ENCODE measurements at places on chromosomes 3 and 15. TPM values are rescaled to one million over a fixed set of nuclear protein-coding genes. Genes with fewer than 3 reads are reported as not detected.

The GOLGA8R gene
- total RNA-seq = 0.27 TPM

The CMTM7 gene
- 30.5 TPM for total RNA-seq

The GUCA1C gene
- total RNA-seq = not detected

The REC114 gene
- not detected for total RNA-seq

The ALPK3 gene
- 0.03 TPM for total RNA-seq
